ENCODE measurements at places on chromosomes 2 and 18.

- DNase-seq, result no peak
These were observed 108.2 kb upstream of the ERBB4 start for GRCh38 chr2:212646698-212647366.

DNA sequence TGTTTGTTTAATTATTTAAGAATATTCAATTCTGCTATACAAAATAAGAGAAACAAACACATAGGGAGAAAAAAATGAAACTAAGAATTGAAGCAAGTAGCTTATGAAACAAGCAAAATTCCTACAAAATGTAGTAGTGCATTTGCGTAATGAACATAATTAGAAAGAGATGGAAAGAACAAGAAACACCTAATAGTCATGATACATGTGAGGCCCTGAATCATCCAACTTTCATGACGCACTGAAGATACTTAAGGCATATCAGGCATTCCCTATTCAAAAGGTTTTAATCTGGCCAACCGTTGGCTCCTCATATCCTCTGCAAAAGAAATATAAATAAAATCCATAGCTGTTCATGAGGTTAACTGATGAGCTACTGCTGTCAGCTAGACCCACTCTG is 14.5 kb upstream of the NAB1 start:
- no peak for DNase-seq

DNA sequence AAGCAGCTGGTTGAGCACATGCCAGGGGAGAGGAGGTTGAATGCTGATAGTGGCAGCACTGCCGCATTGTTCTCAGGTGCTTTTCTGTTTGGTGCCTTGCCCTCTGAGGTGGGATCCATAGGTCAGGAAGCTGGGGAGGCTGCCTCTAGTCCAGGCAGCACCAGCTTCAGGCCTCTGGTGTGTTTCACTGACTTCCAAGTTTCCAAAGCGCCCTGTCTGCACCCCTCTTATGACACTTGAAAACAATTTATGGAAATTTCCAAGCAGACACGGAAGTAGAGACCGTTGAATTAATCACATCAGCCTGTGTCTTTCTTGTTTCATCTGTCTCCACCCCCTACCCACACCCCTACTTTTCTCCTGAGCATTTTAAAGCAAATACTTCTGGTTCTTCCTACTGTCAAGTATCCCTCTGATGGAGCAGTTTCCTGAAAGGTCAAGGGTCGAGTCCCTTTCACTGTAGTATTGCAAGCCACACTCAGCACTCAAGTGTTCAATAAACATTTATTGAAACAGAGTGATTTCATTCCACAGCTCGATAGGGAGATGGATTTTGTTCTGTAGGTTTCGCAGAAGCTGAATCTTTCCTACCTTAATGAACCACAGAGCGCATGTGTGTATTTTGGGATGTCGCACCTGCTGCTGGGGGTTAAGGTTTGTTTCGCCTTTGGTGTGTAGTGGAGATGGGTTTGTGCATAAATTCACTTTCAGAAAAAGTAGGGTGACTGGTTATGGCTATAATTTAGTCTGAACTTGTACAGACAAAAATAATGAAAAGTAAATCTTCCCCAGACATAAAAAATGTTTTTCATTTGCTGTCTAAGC is 21.4 kb downstream of the DGKD start:
- DNase-seq, result no peak

- peak; percentile 59 for DNase-seq
These were observed 10.9 kb downstream of the GNLY start for GRCh38 chr2:85704800-85705679.

- DNase-seq, result no peak
These were observed 85.0 kb upstream of the LINC00305 start for GRCh38 chr18:64233851-64234250.

GRCh38 chr2:1678609-1679008 is 65.7 kb downstream of the PXDN start:
- no peak for DNase-seq

DNA sequence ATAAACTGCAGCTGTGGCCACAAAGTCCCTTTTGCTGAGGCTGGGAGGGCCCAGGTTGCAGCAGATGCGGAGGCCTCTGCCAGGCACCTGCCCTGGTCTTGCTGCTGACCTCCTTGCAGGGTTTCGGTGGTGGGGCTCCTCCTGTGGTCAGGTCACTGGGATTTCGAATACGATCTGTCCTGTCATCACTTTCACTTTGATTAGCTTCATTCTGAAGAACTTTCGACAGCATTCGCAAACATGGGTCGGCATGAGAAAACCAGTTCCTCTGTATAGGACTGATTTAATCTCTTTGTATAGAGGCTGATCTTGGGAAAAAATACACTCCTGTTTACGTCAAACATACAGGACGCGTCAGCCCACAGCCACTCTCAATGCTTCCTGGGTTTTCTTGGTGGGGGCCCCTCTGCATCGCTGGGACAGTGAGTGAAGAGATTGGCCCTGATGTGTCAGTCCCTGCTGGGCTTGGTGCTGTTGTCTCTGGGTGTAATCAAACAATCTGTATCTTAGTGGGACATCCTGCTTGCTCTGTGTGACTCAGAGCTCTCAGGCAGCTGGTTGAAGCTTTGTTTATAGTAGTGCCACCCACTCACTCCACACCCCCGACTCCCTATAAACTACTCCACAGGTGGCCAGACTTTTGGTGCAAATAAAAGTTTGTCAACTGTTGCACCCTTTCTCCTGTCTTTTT is 209.4 kb upstream of the CXCR4 start:
- peak; percentile 89 for DNase-seq

DNA sequence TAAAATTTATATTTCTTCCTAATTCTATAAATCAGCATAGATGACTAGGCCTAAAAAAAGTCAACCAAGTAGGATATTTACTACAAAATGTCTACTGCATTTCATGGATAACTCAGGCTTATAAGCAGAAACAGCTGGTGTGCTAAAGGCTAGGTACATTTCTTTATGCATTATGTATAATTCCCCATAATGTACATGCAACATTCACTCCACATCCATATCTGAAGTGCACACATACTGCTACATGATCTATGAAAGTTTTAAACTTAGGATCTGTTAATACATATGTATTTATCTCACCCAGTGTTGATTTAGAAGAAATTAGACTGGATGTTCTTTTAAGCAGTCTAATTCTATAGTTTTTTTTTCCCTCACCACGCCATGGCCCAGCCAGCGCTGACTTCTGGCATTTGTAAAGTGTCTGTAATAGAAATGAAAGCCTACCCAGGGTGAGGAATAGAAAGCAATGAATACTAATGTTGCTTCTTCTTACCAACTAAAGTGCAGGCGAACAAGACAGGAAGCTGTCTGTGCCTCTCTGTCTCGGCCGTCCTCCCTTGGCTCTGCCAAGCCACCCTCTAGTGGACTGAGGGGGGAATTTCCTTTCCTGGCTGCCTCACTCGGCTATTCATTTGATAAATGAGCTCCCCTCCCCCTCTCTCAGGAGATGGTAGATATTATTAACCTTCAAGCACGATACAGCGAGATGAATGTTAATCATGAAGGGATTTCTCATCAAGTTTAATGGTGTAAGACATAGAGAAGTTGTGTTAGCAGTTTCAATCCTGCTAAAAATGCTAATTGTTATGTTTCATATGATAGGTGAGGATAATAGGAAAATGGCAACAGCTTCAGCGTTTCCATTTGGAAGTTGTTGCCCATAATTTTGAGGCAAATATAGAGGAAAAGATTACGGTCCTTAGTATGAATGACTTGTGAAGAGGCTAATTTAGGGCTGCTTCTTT is 384.5 kb downstream of the MTX2 start:
- peak; percentile 71 for DNase-seq

- DNase-seq, result no peak
These were observed 392.9 kb downstream of the MEIS1 start for GRCh38 chr2:66827851-66828250.

GRCh38 chr2:191441496-191442214 is 196.5 kb downstream of the MYO1B start:
- DNase-seq, result no peak

- no peak for DNase-seq
These were observed 180.9 kb downstream of the TRABD2A start for GRCh38 chr2:84700006-84700405.

DNA sequence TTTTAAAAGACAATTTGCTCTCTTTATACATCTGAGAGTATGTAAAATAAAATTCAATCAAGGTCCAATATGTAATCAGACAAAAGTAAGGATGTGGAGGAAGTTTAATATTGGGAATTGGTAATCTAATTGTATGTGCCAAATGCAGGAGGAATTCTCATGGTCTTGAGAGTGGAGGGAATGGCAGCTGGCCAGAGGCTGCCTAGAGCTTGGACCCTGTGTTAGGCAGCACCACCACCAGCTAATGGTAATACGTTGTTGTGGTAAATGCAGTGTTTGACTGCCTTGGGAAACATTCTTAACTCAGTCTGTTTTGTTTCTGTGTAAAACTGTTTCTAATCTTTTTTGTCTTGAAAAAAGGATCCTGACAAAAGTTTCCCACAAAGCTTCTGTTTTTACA is 30.0 kb downstream of the GALNT1 start:
- no peak for DNase-seq

DNA sequence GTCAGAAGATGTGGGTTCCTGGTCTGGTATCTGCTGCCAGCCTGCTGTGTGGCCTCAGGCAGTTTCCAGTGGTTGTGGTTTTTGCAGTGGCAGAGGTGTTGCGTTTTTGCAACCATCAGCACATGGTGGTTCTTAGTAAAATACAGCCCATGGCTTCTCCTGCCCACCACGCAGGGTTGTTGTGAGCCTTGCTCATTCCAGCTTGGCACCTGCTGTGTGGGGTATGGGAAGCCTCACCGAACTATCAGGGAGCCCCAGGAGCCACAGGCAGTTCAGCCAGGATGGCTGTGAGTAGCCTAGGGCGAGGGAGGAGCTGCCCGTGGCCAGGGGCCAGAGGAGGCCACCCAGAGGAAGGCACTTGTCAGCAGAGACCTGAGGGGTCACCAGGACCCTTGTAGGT is 9.8 kb downstream of the ARID5A start:
- peak; percentile 76 for DNase-seq

- DNase-seq, result no peak
These were observed 7.4 kb downstream of the MCEE start for GRCh38 chr2:71122387-71123298.

DNA sequence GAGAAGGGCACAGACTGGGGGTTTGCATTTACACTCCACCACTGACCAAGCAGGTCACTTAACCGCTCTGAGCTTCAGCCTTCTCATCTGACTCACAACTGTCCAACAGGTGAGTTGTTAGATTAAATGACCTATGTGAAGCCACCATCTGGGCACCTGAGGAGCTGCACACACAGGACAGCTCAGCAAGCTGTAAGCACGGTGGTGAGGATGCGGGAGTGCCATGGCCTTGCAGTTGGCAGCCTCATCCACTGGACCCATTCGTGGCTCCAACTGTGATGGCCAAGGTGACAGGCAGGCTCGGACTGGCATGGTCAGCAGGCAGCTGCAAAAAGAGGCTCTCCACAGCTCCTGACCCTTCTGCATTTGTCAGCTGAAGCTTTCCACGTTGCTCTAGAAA is 23.3 kb upstream of the AMMECR1L start:
- DNase-seq, result peak; percentile 49

DNA sequence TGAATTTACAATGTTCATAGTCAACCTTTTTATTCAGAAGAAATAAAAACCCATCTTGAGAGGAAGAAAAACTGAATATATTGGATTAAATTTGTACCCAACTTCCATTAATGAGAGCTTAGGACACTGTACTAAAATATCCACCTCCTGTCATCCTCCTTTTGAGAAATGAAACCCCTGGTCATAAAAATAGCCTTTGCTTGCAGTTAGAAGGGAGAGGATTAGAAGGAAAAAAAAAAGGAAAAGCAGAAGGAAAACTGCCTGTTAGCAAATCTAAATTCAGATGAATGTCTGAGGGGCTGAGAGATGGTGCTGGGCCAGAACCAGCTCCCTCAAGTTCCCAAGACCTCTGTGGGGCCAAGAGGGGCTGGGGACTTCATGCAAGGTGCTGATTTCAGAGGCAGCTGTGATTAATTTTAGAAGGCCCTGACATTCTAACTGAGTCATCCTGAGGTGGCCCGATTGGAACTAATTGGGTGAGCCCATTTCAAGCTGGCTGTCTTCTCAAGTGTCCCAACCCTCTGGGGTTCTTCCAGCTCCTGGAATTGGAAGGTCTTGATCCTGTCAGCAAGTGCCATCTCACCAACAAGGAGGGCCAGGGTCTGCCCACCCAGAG is 38.4 kb upstream of the BIN1 start:
- no peak for DNase-seq

Data from RPMI8226 (cell line).